ENCODE measurements at places on chromosomes 2 and 18.

GRCh38 chr2:241219030-241219382 is 30.5 kb downstream of the ANO7 start:
- no peak for DNase-seq

GRCh38 chr2:191291471-191291870 is 46.3 kb downstream of the MYO1B start:
- DNase-seq = no peak

DNA sequence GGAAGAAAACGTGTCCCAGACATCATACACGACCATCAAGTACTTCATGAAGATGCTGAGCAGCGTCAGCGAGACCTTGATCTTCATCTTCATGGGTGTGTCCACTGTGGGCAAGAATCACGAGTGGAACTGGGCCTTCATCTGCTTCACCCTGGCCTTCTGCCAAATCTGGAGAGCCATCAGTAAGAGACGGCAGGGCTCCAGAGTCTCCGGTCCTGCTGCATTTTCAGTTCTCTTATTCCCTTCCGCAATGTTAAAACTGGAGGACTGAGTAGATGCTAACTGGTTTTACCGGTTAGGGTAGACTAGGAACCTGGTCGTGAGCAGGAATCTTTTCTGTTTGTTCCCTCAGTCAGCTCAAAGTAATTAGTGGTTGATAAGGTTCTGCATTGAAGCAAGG is 32.3 kb downstream of the SLC9A4 start:
- DNase-seq = no peak

DNA sequence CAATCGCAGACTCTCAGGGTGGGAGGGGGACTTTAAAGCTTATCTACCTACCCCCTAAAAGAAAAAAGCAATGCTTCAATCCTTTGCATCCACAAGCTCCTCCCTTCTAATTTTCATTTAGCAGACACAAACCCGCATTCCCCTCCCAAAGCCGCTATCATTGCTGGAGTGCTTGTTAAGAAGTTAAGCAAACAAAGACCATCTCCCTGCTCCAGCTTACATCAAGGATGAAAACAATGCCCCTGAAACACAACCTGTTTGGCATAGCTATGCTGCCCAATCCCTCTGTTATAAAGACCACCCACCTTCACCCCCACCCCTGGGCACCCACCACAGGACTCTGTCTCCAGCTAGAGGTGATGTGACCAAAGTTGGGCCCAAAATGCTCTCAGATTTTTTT is 33.0 kb downstream of the REEP1 start:
- DNase-seq = no peak

- DNase-seq = no peak
Observed at GRCh38 chr2:214450118-214450894, 39.5 kb downstream of the VWC2L start.

GRCh38 chr18:63949068-63949737 is at the start of gene HMSD:
Gene HMSD, plus strand, starts transcription at chr18:63949301. Its CDS starts 4,155 bp downstream, at chr18:63953456.
- peak; percentile 24 for DNase-seq

DNA sequence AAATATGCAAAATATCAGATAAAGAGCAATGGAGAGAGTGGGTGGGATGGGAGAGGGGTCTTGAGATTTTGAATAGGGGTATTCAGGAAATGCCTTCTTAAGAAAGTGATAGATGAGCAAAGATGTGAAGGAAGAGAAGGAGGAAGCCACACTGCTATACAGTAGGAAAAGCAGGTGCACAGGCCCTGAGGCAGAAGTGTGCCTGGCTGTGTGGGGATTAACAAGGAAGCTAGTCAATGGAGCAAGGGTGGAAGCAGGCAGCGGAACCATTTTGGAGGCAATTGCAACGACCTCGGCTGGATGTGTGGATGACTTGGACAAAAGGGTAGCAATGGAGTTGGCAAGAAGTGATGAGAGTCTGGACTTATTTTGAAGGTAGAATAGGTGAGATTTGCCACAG is 11.0 kb upstream of the CNGA3 start:
- DNase-seq = no peak

- peak; percentile 45 for DNase-seq
Observed at GRCh38 chr18:62523631-62524439, 1.0 kb downstream of the ZCCHC2 start.

DNA sequence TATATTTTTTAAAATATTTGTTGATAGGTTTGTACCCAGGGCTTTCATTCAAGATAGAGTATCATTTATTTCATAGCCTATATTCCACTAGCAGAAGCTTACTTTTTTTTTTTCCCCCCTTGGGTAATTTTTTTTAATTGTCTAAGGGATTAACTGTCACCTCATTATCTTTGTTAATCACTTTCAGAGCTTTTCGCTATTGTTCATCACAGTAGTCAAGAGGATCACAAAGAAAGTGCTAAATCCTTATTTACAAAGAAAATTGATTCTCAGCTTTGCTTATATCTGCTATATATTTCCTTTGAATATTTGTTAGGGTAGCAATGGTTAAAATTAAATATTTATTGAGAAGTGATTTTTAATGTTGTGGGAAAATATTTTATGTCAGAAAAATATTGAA is 59.0 kb downstream of the CAMKMT start:
- DNase-seq = no peak

DNA sequence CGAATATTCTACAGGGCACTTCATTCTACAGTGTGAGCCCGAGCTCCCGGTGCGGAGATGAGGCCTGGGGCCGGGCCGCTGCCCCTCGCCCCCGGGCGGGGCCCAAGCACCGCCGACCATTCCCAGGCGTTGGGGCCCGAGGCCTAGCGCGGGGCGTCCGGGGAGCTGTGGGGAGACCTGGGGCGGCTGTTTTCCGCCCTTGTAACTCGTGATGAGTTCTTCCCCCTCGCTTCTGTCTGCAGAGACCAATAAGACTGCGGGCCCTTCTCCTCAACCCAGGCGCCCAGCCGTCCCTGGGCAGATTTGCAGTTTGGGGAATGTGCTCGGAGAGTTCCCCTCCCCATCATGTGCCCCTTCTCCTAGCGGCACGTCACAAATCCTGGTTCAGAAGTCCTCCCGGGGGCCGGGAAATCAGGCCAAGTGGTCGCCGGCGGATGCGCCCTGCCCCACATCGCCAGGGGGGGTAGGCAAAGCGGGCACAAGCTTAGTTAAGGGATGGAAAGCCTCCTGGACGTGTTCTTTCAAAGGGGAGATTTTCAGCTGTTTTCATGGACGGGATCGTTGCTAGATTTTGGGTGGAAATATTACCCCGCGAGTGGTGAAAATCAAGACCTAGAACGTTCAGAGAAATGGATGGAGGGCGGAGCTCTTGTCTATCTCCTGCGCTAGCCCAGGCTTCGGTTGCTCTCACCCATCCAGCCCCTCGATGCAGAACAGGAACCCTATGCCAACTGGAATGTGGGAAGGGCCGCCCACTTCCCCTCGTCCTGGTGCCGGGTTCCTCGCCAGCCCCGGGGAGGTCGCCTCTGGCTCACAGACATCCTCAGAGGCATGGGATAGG is 18.8 kb upstream of the HAAO start:
- peak; percentile 39 for DNase-seq

- no peak for DNase-seq
Observed at GRCh38 chr2:246489-247144, 17.2 kb downstream of the SH3YL1 start.

DNA sequence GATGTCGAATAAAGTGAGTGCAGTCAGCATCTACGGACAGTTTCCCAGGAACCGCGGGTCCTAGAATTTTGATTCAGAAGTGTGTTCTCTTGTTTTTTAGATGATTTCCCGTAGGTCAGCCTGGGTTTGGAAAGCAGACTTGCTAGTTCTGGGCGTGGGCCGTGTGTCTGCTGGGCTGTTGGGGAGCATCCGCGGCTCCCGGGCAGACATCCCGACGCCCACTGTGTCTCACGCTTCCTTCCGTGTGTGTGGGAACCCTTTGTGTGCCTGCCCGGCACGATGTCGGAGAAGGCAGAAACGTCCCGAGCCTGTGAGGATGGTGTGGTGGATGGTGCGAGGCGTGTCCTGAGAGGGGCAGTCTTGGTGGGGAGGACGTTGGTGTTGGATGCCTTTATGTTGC is 18.4 kb downstream of the CTDP1 start:
- no peak for DNase-seq

- no peak for DNase-seq
Observed at GRCh38 chr2:150847578-150847977, 360.1 kb upstream of the RND3 start.

- DNase-seq = no peak
Observed at GRCh38 chr2:109239720-109240119, 110.7 kb downstream of the SH3RF3 start.

DNA sequence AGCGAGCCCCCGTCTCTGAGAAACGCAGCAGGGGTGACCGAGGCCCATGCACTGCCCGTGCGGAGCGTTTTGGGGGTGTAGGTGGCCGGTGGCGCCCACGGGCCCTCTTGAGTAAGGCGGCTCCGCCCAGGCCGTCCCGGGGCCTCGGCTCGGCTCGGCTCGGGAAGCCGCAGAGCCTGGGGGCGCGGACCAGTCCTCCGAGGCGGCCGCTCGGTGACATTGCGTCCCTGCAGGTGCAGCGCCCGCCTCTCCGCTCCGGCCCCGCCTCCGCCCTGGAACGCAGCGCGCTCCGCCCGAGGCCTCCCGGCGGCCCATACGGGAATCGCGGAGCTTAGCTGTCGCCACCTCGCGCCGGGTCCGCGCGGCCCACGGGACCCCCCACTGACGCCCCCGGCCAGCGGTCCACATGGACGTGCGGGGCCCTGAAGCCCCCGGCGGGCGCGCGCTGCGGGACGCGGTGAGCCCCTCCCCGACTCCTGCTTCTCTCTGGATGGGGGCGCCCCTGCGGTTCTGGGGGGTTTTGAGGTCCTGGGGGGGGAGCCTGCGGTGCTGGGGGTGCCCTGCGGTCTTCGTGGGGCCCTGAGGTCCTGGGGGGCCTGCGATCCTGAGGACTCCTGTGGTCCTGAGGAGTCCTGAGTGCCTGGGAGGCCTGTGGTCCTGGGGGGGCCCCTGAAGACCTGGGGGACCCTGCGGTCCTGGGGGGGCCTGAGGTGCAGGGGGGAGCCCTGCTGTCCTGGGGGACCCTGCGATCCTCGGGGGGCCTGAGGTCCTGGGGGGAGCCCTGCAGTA is at the start of gene HSBP1L1:
TSS of gene HSBP1L1 (plus strand) at position 314 of the 789 bp plus-strand sequence. CDS start at position 407, 93 bp downstream.
- DNase-seq = peak; percentile 50

DNA sequence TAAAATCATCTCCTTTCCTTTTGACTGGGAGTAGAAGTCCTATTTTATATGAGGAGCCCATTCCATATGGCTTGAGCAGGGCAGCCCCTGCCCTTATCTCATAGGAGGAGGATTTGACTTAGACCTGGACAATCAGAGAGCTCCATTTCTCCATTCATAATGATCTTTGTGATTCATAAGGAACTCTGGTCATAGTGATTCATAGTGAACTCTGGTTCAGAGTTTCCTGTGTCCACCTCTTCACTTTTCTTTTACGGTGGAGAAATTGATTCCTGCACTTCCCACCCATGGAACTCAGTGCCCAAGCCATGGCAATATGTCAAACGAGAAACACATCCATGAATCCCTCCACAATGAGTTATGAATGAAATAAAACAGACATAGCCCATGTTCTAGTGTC is 12.8 kb upstream of the MYO3B start:
- DNase-seq = no peak

DNA sequence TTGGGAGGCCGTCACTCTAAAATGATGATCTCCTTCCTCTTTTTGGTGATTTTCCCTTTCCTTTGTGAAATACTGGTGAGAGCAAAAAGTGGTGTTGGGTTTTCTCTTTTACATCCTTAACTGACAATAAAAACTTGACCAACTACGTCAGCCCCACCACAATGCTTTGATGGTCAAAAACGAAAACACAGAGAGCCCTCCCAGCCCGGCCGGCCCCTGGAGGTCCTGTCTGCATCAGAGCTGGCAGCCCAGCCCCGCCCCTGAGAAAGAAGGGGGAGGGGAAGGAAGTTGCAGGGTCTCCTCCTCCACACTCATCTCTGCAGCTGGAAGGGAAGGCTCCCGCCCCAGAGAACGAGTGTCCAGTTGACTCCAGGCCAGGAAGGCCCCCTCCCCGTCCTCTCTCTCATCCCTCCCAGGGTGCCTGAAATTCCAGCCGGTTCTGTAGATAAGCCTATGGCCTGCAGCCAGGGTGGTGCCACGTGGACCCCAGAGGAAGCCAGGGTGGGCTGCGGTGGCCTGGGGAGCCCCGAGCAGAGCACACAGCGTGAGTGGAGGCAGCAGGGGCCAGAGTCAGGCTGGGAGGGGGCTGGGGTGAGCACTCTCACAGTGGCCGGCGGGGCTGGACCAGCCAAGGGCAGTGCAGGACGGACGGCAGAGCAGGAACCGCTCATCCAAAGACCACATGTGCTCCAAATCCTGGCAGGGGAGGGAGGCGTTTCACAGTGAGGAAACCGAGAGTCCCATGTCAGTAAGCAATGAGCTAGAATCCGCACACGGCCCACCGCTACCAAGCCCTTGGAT is 19.8 kb downstream of the BIN1 start:
- DNase-seq = no peak

DNA sequence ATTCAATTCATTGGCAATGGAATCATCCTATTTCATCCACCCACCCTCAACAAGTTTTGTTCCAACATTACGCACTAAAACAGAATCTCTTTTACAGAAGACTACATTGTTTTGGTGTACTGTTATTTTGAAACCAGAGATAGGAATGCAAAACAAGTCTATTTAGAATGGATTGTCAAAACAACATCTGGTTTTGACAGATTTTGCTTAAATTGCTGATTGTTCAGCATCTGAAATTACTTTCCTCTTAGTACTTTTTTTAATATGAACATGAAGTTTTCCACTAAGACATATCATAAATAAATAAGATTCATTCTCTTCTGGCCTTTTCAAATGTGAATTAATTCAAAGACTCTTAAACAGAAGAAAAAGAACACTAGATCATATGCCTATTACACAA is 323.9 kb upstream of the TFPI start:
- no peak for DNase-seq

DNA sequence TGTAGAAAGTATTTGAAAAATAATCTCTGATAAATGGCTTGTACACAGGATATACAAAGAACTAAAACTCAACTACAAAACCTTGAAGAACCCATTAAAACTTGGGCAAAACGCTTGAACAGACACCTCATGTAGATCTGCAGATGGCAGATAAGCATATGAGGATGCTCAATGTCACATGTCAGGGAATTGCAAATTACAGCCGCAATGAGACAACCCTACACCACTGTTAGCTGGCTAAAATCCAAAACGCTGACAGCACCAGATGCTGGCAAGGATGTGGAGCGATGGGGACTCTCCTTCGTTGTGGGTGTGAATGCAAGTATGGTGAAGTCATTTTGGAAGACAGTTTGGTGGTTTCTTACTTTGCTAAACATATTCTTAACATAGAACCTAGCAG is 53.7 kb downstream of the SNTG2 start:
- no peak for DNase-seq

- DNase-seq = no peak
Observed at GRCh38 chr2:186195696-186196095, 290.4 kb upstream of the ZC3H15 start.

All from T-cell (primary cell).